Activated CD8-positive, alpha-beta memory T cell treated with anti-CD3 and anti-CD28 coated beads for 48 hours (primary cell): ENCODE measurements at places on chromosomes 12 and 14.

DNA sequence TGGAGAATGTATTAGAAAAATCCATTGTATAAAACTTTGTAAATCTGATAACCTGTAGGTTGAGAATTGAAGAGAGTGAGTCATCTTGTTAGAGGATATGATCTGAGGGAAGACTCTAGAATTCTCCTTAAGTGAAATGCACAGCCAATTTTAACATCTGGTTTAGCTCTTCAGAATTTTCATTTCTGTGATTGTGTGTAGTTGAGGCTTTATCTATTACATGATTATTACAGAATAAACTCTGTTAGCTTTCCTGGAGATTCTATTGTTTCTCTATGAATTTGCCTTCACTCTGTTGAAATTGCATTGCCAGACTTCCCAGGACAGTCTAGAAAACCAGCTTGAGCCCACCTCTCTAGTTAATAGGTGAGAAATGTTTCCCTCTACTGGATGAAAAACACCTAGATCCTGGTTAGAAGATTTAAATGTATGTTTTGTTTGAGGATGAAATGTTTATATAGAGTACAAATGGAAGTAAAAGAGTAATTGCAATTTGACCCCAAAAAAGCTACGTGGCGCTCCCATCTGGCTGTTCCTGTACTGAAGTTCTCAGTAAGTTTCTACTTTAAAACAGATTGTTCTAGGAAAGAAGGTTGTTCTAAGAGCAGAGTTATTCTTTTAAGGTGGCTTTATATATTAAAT lies 2.9 kb downstream of the NUDT4 start:
- DNase-seq: no peak

- DNase-seq: no peak
These were observed 92.7 kb downstream of the ITPK1 start for GRCh38 chr14:93023039-93023438.

GRCh38 chr14:77612011-77612620 lies 4.3 kb downstream of the SPTLC2 start:
- DNase-seq: no peak

GRCh38 chr14:99273766-99274345 lies 1.9 kb upstream of the BCL11B start:
- no peak for DNase-seq

DNA sequence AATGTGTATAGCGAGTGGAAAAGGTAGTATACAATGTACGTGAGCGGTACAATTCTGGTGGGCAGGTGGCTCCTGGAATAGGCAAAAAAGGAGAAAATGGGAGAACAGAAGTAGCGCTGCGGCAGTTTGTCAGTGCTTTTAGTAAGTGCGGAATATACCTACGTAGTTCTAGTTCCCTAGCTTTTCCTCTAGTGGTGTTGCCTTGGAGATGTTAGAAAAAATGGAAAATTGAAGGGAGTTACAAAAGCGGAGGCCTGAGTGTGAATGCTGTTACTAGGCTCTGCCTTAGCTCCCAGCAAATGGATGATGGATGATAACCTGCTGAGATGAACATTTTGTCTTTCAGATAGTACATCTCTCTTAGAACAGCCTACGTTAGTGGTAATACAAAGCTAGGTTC lies 1.1 kb downstream of the TTC8 start:
- DNase-seq: no peak

GRCh38 chr12:128267131-128267622 lies at the start of gene TMEM132C:
TSS of gene TMEM132C (plus strand) at chr12:128267170. CDS start at chr12:128267403, 233 bp downstream.
- DNase-seq: no peak

- no peak for DNase-seq
These were observed 505.2 kb downstream of the RMST start for GRCh38 chr12:97967831-97968230.

DNA sequence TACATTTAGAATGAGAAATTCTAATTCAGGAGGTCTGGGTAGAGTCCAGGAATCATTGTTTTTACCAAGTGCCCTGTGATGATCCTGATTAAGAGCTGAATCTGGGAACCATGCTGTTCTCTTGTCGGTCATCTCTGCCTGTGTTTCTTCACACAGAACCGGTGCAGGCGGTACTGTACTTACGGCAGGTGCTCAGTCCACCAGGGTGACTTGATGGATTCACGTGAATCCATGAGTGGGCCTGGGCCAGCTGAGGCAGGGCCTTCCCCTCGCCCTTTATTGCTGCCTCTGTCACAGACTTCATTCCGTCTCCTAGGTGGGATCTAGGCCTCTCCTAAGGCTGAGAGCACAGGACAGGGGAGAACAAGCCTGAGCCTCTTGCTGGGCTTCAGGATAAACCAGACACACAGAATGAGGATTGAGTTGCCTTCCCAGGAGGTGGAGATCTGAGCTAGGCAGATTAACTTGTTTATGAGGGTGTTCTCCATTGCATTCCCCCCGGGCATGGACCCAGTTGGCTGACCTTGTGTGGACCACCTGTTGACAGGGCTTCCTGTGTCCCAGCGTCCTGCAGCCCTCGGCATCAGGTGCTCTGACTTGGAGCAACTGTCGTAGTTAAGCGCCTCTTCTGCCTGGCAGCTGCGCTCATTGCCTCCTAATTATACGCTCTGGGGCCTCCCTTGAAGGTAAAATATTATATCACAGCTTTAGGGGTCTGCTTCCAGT lies 42.1 kb downstream of the B4GALNT3 start:
- no peak for DNase-seq

DNA sequence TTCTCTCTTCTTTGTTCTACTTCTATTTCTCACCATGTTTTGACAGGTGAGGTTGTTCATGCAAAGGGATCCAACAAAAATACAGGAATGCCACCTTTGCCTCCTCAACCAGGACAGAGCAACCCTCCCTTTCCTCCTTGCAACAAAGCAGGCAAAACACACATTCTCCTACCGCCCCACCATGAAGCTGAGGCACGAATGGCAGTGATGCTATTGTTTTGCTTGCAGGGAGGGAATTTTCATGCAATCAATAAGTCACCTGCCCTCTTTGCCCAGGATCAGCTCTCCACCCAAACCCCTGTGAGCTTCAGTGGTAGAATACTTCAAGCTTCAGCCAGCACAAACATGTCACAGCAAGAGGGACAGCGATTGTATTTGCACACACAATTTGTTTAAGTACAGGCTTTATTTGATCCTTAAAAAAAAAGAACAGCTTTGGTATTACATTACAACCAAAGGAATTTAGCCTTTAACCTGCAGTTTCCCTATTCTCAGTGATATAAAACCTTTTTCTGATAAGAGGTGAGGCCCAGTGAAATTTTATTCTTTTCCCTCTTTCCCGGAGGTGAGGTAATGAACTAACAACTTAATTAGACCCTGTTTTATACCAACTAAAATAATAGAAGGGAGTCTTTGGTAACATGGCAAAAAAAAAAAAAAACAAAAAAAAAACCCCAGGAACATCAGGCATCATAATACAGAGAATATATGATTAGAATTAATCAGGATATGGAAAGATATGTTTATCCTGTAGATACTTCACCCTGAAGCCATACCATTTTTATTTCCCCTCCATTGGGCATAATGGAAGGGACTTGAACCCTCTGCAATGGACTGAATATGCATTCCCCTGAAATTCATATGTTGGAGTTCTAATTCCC lies 87.0 kb upstream of the EEA1 start:
- DNase-seq: no peak
